ENCODE measurements at places on chromosomes 5 and 9.

DNA sequence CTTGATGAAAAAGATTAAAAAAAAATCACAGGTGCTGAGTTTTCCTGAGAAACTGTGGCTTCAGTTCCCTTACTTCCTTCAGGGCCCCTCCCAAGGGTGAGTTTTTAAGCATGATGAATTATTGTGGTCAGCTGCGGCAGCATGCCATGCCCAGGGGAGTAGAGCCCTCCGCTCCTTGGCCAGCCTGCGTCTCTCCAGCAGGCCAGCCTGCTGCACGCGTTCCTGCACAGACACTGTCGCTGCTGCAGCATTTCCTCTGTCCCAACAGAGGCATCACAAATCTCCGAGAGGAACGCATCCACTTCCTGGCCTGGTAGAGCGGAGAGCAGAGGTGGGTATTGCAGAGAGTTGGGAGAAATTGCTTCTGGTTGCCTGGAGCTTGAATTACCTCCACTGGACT lies 26.1 kb upstream of the GLRA1 start:
- no peak for DNase-seq

DNA sequence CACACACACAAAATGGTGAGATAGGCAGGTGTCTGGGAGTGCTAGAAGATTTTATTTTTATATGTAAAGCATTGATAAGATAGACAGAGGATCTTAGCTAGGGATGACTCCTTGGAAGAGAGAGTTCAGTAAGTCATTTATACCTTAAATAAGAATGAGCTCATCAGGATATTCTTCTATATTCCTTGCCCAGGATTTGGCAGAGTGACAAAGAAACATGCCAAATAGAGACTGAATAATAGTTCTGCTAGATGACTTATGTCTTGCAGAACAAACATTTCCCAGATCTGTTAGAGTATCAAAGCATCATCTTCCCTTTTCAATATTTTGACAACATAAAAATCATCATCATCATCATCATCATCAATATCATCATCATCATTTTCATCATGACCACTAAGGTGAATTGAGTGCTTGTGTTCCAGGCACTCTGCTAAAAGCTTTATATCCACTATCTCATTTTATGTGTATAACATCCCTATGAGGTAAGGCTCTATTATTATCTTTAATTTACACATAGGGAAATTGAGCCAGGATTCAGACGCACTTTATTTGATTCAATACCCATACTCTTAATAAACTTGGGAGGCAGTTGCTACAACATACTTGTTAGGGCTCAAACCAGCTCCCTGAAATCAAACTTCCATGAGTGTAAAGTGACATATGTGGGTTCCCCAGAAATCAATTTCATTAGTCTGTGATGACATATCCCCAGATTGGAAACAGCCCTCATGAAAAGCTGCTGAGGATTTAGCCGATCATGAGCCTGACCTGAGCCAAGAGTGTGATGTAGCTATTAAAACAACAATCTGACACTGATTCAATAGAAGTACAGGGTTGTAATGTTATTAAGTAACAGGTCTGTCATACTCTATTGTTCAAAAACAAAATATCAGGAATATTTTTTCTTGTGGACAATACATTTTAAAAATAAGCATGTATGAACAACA lies 176.3 kb upstream of the SEMA6A start:
- no peak for DNase-seq

DNA sequence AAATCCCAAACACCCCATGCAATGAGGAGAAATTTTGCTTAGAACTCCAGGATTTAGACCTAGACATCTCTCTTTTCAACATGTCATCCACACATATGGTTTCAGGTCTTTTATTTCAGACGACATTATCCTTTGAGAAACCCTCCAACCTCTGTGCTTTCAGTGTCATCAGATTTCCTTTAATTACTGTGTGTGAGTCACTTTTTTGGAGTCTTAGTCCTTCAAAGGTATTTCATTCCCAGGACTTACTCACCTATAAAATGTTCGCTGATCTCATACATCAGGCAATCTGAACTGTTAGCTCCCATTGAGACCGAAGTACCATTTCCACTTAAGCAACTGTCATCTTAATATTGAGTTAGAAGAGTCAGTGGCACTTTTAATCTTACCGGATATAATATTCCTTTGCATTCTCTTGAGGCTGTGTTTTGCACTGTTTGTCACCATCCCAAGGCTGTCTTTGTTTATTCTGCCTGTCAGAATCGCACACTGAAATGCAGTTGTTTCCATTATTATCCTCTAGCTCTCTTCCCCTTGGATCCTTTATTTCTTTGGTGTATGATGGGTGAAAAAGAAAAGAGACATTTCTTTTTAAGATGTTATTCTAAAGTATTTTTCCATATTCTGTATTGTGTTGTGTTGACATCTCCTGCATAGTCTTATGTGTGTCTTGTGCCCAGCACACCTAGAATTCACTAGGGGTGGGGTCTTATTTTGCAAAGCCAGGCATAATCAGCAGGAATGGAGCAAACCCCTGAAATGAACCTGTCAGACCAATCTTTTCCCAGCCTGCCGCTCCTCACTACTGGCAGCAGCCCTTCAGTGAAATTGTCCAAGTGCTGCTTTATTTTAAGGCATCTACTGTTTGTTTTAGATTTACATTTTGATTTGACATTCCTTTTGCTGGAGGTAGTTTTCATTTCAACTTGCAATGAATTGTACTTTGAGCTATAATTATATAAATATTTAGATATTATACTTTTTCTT lies 155.4 kb downstream of the PAM start:
- no peak for DNase-seq

GRCh38 chr9:89515416-89515815 lies 17.5 kb upstream of the SEMA4D start:
- no peak for DNase-seq
